AG20443 (cell line): ENCODE measurements at places on chromosomes 5 and 9.

DNA sequence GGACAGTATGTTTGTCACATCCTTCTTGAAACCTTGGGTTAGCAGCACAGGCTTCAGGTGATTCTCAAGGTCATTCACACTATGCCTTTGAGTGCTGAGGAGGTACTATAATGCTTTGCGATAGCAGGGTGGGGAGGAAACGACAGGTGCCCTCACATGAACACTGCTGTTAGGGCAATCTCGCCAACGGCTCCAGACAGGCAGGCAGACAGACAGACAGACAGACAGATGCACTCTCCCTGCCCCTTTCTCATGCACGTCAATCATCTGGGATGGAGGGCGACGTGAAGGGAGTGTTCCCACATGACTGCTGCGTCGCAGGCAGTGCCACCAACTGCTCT, 82.9 kb downstream of the RAPGEF1 start:
- DNase-seq, result no peak

DNA sequence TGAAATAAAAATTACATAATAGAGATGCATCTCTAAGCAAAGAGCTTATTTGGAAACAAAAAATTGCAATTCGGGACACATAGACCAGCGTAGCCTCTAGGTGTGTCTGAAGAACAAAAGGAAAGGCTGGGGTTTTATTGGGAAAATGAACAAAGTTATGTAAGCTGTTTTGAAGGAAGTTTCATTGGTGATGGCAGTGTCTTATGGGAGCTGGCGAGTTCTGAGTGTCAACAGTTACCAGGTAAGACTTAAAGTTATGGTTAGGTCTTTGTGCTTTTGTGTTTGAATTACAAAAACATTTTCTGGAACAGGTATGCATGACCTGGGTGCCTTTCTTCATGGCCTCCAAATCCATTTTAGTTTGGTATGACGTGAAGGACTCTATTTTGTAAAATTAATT, 48.9 kb downstream of the SLC27A6 start:
- no peak for DNase-seq

GRCh38 chr5:149237662-149238061, 34.0 kb upstream of the AFAP1L1 start:
- DNase-seq, result no peak

- no peak for DNase-seq
Observed at GRCh38 chr9:22790329-22790728, 343.7 kb downstream of the DMRTA1 start.

DNA sequence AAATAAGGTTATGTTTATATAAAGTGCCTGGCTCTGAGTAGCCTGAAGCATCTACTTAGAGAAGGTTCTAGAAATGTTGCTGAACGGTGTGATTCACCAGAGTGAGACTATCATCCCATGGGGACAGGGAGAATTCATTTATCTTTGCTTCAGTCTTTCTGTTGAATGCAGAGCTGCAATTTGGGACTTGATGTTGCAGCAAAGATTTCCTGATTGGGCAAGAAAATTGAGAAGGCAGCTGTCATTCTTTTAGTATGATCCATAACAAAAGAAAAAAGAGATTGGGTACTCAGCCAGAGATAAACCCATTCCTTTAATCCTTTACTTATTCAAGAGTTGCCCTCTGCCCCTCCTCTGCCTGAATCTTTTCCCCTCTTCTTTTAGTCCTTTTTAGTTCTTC, 456.3 kb upstream of the WWC1 start:
- DNase-seq, result peak; percentile 34

- peak; percentile 13 for DNase-seq
Observed at GRCh38 chr9:79353856-79354520, 217.8 kb upstream of the TLE4 start.

DNA sequence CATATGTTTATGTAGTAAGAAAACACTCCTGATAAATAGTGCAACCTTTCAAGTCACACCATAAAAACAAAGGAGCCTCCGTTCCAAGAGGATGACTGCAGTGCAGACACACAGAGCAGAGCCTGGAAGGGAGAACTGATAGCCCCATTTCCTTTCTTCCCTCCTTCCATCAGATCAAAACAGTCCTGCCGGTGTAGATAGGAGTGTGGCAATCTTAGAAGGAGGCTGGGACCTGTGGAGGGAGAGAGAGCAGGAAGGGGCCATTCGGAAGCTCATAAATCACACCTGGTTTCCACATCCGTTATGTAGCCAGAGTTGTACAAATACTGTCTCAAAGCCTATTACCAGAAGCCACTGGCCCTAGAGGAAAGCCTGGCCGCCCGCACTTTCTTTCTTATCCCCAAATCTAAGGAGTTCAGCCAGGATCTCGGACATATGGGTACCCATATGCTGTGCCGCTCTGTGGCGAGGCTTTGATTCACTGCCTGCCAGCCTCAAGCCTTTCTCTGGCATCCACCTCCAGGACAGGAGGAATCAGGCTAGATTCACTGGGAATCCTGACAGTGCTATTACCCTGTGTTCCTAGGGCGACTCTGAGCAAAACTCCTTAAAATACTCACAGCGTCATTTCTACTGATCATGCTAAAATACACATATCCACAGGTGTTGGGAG, 26.9 kb downstream of the DAP start:
- DNase-seq, result no peak

- DNase-seq, result no peak
Observed at GRCh38 chr9:32627394-32627954, 8.0 kb downstream of the TAF1L start.

DNA sequence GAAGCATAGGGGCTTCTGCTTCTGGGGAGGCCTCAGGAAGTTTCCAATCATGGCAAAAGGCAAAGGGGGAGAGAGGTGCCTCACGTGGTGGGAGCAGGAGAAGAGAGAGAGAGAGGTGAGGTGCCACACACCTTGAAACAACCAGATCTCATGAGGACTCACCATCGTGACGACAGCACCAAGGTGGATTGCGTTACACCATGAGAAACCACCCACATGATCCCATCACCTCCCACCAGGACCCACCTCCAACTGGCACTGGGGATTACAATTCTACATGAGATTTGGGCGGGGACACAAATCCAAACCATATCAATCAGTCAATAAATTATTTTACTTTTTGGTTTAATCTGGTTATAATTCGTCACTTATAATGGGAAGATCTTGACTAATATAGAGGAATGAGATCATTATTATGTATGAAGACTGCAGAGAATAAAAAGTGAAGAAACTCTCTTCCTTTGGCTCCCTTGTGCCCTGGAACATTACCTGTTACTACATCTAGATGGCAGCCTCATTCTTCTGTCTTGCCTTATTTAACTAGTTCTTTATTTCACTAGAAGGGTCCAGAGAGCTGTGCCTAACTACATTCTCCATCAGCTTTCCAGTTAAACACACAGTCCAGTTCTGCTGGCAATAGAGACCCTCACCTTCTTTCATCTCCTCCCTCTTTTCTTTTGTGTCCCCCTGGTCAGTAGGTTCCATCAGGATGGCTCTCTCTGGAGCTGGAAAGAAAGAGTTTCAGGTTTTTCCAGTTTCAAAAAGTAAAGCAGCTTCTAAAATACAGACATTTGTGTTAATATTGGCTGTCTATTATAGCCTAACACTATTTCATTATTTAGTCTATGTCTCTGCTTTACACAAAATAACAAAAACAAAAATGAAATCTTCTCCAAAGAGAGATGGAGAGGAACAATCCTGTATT, 21.7 kb upstream of the SPINK7 start:
- DNase-seq, result no peak
